Astrocyte of the cerebellum (primary cell): ENCODE measurements at places on chromosomes 3 and 15.

GRCh38 chr15:57323299-57323805 is 53.0 kb upstream of the CGNL1 start:
- no peak for DNase-seq

DNA sequence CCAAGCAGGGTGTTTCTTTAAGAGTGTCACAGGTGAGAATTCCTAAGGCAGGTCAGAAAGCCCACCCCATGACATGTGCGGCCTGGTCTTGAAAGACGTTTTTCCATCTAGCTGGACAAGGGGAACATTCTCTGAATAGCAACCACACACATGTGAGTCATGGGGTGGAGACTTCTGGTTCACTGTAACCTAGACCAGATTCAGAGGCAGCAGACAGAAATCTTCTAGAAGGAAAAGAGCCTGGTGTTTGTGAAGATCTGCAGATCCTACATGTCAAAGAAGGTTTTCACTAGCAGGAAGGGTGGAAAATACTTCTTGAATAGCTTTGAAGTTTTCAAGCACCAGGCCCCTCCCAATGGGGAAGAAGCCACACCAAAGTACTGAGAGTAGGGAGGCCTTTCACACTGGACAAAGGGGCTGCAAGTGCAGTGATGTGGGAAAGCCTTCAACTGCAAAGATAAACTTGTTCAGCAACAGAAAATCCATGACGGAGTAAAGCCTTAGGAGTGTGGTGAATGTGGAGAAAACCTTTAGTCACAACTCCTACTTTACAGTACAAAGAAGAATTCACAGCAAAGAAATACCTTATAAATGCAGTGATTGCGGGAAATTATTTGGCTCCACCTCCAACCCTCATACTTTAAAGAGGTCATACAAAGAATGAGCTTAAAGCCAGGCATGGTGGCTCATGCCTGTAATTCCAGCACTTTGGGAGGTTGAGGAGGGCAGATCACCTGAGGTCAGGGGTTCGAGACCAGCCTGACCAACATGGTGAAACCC is 17.6 kb downstream of the ADAM10 start:
- no peak for DNase-seq

GRCh38 chr3:56595975-56596840 is 39.2 kb downstream of the CCDC66 start:
- DNase-seq: no peak

- no peak for DNase-seq
Observed at GRCh38 chr3:141343865-141344271, 24.4 kb upstream of the ZBTB38 start.

DNA sequence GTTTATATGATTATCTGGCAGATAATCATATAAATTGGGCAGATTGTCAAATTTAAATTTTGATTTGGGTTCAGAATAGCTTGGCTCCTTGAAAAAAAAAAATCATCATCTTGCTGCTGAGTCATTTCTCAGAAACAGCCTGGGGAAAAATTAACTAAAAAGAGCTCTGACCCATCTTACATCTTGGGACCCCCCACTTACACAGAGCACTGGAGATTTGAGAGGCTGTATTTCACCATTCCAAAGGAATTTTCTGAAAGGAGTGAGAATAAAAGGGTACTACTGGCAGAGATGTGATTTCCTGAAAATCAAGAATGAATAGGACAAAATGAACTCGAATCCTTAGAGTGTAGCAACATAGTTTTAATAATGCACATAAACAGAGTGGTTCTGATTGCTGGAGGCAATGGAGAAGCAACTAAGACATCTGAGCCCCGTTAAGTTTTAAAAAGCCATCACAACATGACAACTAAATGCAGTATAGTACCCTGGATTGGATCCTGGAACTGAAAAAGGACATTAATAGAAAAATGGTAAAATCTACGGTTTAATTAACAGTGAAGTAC is 97.5 kb downstream of the RFTN1 start:
- DNase-seq: no peak

DNA sequence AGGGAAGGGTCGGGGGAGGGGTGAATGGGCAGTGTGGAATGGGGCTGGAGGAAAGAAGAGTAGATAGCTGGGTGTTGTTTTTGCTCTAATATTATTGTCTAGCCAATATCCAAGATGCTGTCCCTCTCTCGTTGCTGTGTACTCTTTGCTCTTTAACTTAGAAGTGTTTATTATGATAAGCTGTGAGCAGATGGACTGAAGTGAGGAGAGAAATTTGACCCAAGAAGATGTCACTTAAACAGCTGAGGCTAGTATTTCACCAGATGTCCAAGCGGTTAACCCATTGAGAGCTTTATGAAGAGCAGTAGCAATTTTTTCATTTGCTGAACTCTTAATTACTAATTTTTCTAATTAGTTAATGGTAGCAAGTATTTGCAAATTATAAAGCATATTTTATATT is 212.2 kb upstream of the TP63 start:
- DNase-seq: no peak
